ENCODE measurements at places on chromosomes 6 and 20.

- peaks cover 10% of the 10 kb centered on the region for H3K4me1 ChIP-seq
- H3K27me3 ChIP-seq = no peaks in the 10 kb centered on the region
- no peak for DNase-seq
- no peak overlapping the region for H3K27ac ChIP-seq
- peaks cover 7% of the 10 kb centered on the region for H3K36me3 ChIP-seq
Measured at GRCh38 chr6:17871836-17872235, 115.6 kb downstream of the KIF13A start.

GRCh38 chr6:40930555-40930954 lies 108.5 kb downstream of the UNC5CL start:
- no peak overlapping the region for H3K4me3 ChIP-seq
- peak; percentile 84 for DNase-seq
- H3K27me3 ChIP-seq = no peaks in the 10 kb centered on the region
- peak overlapping the region; percentile 87 for H3K27ac ChIP-seq

GRCh38 chr20:4244700-4245485 lies 229.5 kb upstream of the RNF24 start:
- H3K27me3 ChIP-seq = peaks cover 46% of the 10 kb centered on the region
- H3K4me1 ChIP-seq = peaks cover 19% of the 10 kb centered on the region
- H3K36me3 ChIP-seq = no peaks in the 10 kb centered on the region
- H3K27ac ChIP-seq = peak overlapping the region; percentile 64
- no peak overlapping the region for H3K4me3 ChIP-seq
- peak; percentile 97 for DNase-seq

DNA sequence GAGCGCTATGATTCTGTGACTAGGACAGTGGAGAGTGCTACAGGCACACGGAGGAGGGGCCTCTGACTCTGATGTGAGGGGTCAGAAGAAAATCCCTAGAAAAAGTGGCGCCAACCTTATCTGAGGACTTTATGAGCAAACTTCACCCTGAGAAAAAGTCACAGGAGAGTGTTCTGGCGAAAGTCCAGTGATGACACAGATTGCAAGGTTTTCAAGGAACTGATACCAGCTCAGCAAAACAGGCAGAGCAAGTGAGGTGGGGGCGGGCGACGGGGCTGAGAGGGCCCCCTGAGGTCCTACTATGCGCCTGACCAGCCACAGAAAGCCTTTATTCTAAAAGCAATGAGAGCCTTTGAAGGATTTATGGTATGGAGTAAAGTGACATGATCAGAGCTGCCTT lies 73.3 kb downstream of the SLC22A23 start:
- H3K27me3 ChIP-seq = no peaks in the 10 kb centered on the region
- no peak overlapping the region for H3K4me3 ChIP-seq
- peaks cover 72% of the 10 kb centered on the region for H3K4me1 ChIP-seq
- H3K36me3 ChIP-seq = no peaks in the 10 kb centered on the region

DNA sequence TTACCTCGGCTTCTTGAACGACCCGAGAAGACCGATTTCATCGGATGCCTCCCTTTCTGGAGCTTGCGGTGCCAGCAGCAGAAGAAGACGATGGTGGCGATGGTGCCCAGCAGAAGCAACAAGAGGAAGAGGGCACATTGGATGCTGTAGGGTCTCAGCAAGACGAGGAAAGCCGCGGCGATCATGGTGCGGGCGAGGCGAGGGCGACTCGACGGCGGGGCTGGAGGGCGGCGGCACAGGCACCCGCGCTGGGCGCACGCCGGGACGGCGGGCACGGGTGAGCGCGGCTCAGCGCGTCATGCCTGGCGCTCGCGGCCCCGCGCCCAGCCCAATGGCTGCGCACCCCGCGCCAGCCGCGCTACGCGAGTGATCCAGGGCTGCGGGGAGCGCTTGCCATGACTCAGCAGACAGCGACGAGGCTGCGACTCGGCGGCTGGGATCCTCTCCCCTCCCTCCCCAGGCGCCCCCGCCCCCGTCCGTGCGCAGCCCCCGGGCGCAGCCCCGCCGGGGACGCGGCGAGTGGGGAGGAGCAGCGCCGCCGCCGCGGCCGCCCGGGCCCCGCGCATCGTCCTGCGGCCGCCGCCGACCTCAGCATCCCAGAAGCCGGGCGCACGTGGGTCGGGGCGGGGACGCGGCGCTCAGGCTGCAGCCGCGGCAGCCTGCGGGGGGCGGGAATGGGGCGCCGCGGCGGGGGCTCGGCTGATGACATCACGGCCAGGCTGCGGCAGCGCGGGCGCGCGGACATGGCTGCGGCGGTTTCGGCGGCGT lies at the start of gene BEND6:
Gene BEND6 (plus strand): TSS at position 705 of the 768 bp plus-strand sequence. CDS start 26,704 bp downstream, outside the sequence.
- no peaks in the 10 kb centered on the region for H3K36me3 ChIP-seq
- H3K27ac ChIP-seq = no peak within 1 kb of the TSS
- peaks cover 11% of the 10 kb centered on the region for H3K4me1 ChIP-seq
- peak within 1 kb of the TSS; percentile 32 for H3K4me3 ChIP-seq

GRCh38 chr20:9348316-9348715 lies 166.1 kb upstream of the LAMP5 start:
- peak overlapping the region; percentile 30 for H3K27ac ChIP-seq
- H3K4me3 ChIP-seq = no peak overlapping the region
- peaks cover 28% of the 10 kb centered on the region for H3K4me1 ChIP-seq
- H3K36me3 ChIP-seq = no peaks in the 10 kb centered on the region

GRCh38 chr6:16286151-16286522 lies 47.8 kb downstream of the GMPR start:
- H3K27ac ChIP-seq = no peak overlapping the region
- no peak overlapping the region for H3K4me3 ChIP-seq

DNA sequence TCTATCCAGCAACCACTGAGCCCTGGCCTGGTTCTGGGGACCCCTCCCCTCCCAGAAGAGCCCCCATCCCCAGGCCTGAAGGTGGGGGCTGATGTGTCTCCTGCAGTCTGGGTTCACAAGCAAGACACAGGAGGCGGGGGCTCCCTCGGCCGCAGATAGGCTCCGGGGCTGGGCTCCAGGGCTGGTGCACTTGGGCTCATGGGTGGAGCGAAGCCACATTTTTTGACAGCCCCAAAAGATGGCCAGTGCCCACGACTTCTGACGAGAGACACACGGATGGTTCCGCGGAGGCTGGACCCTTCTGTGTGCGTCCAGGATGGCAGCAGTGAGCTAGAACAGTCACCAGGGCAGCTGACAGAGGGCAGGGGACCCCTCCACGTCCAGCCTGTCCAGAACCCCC lies 57.1 kb upstream of the GATA5 start:
- DNase-seq = no peak
- H3K4me1 ChIP-seq = peaks cover 11% of the 10 kb centered on the region
- no peaks in the 10 kb centered on the region for H3K36me3 ChIP-seq
- H3K4me3 ChIP-seq = no peak overlapping the region
- no peaks in the 10 kb centered on the region for H3K27me3 ChIP-seq
- no peak overlapping the region for H3K27ac ChIP-seq

DNA sequence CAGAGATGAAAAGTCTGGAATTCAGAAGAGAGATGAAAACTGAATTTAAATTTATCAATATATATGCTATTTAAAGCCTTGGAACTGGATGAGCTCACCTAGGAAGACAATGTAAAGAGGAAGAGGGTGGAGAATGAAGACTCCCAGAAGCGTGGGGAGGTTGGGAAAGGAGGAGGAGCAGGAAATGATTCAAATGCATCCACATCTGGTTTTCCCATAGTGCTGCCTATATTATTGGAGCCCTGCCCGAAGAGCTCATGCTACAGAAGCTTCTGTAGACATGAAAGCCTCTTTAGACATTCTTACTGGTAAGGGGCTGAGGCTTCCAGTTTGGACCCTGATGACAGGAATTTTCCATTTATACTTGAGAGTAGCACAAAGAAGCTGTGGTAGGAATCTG lies 19.2 kb downstream of the PDE7B start:
- no peaks in the 10 kb centered on the region for H3K27me3 ChIP-seq
- H3K4me1 ChIP-seq = no peaks in the 10 kb centered on the region
- H3K27ac ChIP-seq = no peak overlapping the region
- DNase-seq = no peak
- H3K4me3 ChIP-seq = no peak overlapping the region

GRCh38 chr20:57783196-57783595 lies 73.4 kb upstream of the PMEPA1 start:
- H3K27me3 ChIP-seq = peaks cover 4% of the 10 kb centered on the region
- no peaks in the 10 kb centered on the region for H3K36me3 ChIP-seq
- no peak for DNase-seq

GRCh38 chr6:97621111-97621510 lies 338.1 kb upstream of the MMS22L start:
- H3K4me3 ChIP-seq = no peak overlapping the region
- no peak overlapping the region for H3K27ac ChIP-seq
- H3K4me1 ChIP-seq = no peaks in the 10 kb centered on the region
- no peaks in the 10 kb centered on the region for H3K27me3 ChIP-seq
- H3K36me3 ChIP-seq = no peaks in the 10 kb centered on the region
- no peak for DNase-seq

- H3K4me3 ChIP-seq = no peak overlapping the region
- no peak for DNase-seq
- H3K27me3 ChIP-seq = no peaks in the 10 kb centered on the region
- H3K4me1 ChIP-seq = no peaks in the 10 kb centered on the region
- H3K36me3 ChIP-seq = no peaks in the 10 kb centered on the region
Measured at GRCh38 chr6:113304116-113304515, 553.0 kb upstream of the MARCKS start.
